ENCODE measurements at places on chromosomes 7 and 10. TPM values are rescaled to one million over a fixed set of nuclear protein-coding genes. Genes with fewer than 3 reads are reported as not detected.

DNA sequence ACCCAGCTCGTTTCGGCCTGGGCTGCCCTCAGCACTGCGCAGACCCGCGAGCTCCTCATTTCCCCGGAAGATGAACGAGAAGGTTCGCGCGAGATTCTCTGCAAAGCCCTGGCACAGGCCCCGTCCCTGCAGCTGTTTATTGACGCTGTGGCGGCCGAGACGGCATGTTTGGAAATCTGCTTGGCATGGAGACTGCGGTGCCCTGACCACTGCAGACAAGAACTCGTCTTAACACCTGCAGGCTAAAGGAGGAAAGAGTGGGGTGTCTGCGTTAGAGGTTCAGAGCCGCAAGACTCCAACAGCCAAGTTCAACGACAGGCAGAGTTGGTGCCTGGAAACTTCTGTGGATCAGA, 125.6 kb downstream of the DNAJB6 start:
- H3K4me3 ChIP-seq: no peak overlapping the region
- H3K4me1 ChIP-seq: no peaks in the 10 kb centered on the region
- no peaks in the 10 kb centered on the region for H3K36me3 ChIP-seq
- no peak for DNase-seq

DNA sequence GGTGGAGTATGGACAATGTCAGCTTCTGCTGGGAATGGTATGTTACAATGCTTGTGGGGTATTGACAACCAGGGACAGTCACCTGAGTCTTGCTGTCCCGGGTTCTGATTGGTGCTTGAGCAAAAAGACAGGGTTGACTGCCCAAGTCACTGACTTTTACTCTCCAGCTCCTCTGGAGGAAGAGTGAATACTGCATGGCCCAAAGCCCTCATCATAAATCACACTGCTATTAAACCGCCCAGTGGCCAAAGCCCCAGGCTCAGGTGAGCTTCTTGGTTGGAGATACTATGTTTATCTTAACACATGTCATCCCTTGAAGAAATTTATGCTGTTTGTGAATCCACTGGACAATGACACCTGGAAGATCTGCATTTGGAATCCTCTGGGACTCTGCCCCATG, 90.0 kb upstream of the IGFBP3 start:
- H3K27ac ChIP-seq: no peak overlapping the region
- H3K4me1 ChIP-seq: no peaks in the 10 kb centered on the region
- peaks cover 2% of the 10 kb centered on the region for H3K27me3 ChIP-seq
- DNase-seq: no peak

The CDHR3 gene
- total RNA-seq: 2.1 TPM

- H3K4me3 ChIP-seq: no peak overlapping the region
- no peak overlapping the region for H3K27ac ChIP-seq
- no peak for DNase-seq
- H3K27me3 ChIP-seq: peaks cover 29% of the 10 kb centered on the region
- H3K36me3 ChIP-seq: no peaks in the 10 kb centered on the region
Measured at GRCh38 chr7:50405221-50405620, 44.9 kb downstream of the FIGNL1 start.

The CCL26 gene
- 6.3 TPM for total RNA-seq

The GFRA1 gene
- 6.6 TPM for total RNA-seq
